Renal cortex interstitium (tissue), 15 donors: ENCODE measurements at places on chromosomes 5 and 9. TPM values are rescaled to one million over a fixed set of nuclear protein-coding genes. Genes with fewer than 3 reads are reported as not detected.
A peak's percentile ranks its signal among the peaks of the same experiment; 100 is the strongest.

DNA sequence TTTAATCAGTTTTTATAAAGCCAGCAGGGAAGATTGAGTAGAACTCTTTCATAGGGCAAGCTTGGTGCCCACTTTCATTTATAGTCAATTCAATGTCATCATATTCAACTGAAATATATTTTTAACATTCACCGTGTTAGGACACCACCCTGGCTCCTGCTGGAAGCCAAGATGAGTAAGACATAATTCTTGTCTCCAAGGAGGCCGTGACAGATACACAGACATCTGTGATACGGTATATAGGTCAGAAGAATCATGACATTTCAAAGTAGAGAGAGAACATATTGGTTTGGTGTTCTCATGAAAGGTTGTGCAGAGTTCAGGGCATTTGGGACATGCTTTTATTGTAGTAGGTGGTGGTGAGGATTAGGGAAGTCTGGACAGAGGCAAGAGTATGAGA lies 120.1 kb downstream of the CMYA5 start:
- DNase-seq: no peak

- DNase-seq: no peak
Observed at GRCh38 chr5:174056064-174056847, 10.8 kb downstream of the NSG2 start.

Gene PCDHGB7
- 15.2 TPM for polyA plus RNA-seq

GRCh38 chr5:116595498-116595897 lies 20.9 kb upstream of the SEMA6A start:
- no peak for DNase-seq

DNA sequence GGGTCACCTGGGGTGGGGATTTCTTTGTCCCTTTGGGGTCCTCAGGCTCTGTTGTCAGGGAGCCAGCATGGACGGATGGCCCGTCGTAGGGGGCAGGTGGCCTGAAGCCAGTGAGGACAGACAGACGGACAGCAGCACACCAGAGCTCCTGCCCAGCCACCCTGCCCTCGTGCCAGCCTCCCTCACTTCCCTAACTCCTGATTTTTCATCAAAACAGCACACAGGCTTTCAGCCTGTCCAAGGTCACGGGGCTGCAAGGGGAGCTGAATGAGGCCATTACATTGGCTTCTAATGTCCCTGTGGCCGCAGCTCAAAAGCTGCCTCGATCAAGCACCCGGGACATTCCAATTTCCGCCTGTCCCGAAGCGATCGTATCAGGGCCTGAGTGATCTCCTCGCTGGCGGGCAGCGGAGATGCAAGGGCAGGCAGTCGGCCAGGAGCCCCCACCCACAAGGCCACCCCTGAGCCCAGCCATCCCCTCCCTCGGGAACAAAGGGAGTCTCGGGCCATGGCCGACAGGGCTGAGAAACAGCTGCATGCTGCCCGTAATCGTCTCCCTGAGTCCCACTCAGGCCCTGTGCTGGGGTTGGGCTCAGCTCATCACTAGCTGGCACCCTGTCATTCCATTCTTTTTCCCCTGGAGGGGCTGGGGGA lies 50.5 kb upstream of the RNU6ATAC start:
- no peak for DNase-seq

GRCh38 chr5:160773646-160774410 lies 78.2 kb downstream of the ATP10B start:
- no peak for DNase-seq

GRCh38 chr5:57408714-57409113 lies 73.9 kb downstream of the ACTBL2 start:
- no peak for DNase-seq

DNA sequence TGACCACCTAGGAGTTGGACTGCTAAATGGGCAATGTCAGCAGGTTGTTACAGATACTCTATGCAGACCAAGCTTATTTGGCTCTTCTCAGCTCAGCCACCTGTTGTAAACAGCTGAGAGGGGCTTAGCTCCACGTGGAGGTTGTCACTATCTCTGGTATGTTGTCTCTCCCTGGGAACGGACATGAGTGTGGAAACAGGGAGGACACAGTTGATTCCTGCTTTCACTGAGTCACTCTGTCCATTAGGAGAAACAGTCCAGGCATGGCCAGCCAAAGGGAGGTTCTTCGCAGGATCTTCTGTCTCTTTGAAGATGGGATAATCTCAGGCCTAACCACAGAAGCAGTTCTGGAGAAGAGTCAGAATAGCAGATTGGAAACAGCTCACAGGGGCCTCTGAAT lies 121.2 kb downstream of the PALM2AKAP2 start:
- DNase-seq: no peak

Gene ARHGEF39
- polyA plus RNA-seq: 9.3 TPM

Gene TPPP
- 8.4 TPM for polyA plus RNA-seq

Gene ADAMTSL2
- 2.5 TPM for polyA plus RNA-seq

DNA sequence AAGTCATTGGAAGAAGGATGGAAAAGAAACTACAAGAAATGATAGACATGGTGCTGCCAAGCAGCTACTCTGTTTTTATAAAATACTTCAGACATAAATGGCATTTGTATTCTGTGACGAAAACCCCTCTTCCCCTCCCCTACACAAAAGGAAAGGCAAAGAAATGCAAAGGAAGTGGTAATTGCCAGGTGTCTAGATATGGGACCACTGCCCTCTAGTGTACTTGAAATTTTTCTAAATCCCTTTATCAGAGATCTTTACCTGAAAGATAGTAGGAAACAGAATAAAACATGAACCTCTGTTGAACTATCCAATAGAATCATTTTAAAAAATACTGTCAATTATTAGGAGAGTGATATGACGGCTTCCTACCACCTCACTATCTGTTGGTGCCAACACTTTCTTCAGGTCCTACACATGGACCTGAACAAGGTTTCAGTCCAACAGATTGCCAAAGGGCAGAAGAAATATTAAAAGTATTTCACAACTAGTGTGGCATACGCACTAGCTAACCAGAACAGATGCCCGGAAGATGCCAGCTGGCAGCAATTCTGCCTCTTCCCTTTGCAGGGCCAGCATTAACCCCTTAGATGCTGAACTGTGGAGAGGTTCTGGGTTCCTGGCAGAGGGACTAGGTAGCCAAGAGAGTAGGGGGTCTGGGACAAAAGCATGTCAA lies 104.1 kb downstream of the TSSK1B start:
- no peak for DNase-seq

Gene SPINK4
- polyA plus RNA-seq: not detected

- DNase-seq: no peak
Observed at GRCh38 chr5:171850324-171850947, 64.8 kb downstream of the SMIM23 start.

Gene GABRG2
- polyA plus RNA-seq: 0.06 TPM

DNA sequence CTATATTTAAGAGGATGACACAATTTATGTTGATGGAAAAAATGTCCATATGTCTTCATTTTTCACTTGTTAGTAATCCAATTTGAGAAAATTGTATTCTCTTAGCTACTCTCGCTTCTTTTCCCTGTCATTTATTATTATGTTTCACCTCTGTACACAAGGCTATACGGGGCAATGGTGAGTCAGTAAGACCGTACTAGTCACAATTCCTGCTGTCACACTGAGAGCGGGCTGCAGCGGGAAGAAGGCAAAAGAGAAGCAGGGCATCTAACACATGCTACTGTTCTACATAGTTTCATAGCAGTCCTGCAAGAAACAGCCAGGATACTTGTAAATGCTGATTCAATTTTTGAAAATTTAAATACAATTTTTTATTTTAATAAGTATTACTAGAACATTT lies 23.3 kb upstream of the PRDM9 start:
- DNase-seq: no peak

- no peak for DNase-seq
Observed at GRCh38 chr5:39992617-39993202, 567.9 kb upstream of the DAB2 start.

Gene MSX2
- 0.31 TPM for polyA plus RNA-seq

- DNase-seq: no peak
Observed at GRCh38 chr9:124298646-124299235, 41.0 kb downstream of the NEK6 start.

Gene ENHO
- 1.7 TPM for polyA plus RNA-seq

DNA sequence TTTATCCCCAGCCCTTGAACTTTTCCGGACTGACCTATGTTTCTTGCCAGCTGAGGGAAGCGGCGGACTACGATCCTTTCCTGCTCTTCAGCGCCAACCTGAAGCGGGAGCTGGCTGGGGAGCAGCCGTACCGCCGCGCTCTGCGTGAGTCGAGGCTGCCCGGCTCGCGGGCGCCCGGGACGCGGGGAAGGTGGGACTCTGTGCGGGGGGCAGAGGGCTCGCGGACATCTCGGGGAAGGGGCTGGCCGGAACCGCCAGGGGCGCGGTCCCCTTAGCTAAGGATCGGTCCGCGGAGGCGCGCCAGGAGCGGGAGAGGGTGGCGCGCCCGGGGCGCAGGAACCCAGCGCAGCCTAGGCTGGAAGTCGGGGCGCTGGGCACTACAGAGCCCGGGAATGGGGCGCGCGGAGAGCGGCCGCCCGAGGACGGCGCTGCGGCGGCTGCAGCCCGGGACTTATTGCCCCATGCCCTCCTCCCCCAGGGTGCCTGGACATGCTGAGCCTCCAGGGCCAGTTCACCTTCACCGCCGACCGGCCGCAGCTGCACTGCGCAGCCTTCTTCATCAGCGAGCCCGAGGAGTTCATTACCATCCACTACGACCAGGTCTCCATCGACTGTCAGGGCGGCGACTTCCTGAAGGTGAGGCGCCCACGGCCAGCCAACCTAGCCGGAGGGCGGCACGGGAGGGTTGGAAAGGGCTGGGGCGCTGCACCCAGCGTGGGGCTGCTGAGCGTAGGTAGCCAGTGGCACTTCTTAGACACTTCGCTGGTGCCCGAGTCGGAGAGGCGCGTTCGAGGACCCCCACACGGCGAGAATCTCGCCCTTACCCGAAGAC lies 922 bp downstream of the CRHBP start:
- no peak for DNase-seq

DNA sequence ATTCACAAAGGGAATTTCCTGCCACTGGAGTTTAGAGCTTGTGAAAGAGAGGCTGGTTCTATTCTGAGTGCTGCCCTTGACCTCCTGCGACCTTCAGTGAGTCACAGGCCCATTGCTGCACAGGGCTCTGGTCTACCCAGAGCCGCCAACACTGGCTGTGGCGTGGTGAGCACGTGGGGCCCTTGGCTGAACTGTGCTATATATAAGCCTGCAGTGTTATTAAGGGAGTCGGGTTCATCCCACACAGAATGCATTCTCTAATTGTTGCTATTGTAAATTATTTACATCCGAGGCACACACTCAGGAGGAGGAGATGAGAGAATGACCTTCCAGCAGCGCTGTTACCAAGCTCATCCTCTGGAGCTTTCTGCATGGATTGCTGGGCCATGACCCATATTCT lies 47.1 kb downstream of the BRINP1 start:
- peak; percentile 51 for DNase-seq

GRCh38 chr9:21711504-21711903 lies 90.9 kb upstream of the MTAP start:
- no peak for DNase-seq

DNA sequence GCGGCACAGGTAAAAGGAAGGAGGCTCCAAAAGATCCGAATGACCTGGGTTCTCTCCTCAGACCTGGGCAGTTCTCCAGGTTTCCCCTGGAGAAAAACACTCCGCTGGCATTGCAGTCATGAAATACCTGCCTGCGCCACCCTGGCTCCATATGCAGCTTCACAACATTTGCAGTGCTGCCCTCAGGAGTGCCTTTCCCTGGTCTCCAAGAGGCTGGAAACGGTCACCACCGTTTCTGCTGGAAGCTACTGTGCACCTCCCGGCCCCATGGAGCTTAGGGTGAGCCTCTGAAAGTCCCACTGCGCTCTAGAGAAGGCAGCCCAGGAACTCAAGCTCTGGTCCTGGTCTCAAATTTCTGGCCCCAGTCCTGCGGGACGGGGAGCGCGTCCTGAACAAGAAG lies 670 bp downstream of the UGT3A1 start:
- no peak for DNase-seq

Gene LRRTM2
- polyA plus RNA-seq: 6.2 TPM

- no peak for DNase-seq
Observed at GRCh38 chr5:140297283-140297682, 5.6 kb downstream of the PFDN1 start.

GRCh38 chr5:43008363-43009153 lies 31.6 kb downstream of the ANXA2R start:
- no peak for DNase-seq

DNA sequence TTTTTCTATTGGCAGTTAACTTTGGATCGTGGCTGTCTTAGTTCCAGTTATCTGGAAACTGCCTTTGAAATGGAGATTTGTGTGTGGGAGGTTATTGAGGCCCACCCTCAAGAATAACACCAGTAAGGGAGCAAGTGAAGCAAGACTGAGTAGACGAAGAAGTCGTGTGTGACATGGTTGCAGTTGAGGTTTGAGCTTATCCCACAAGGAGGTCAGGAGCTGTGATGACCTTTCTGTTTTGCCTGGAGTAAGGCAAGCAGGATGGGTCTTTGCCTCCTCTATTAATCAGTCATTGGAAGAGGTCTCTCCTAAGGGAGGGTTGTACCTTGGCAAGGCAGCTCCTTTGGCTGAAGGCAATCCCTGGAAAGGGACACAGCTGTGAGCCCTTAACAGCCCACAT lies 49.6 kb upstream of the CTXN3 start:
- DNase-seq: no peak

- DNase-seq: no peak
Observed at GRCh38 chr5:131981516-131981915, 29.9 kb downstream of the ACSL6 start.

Gene MLANA
- 1.4 TPM for polyA plus RNA-seq

Gene POLR3G
- 3.5 TPM for polyA plus RNA-seq

- no peak for DNase-seq
Observed at GRCh38 chr9:92728831-92729734, 35.5 kb downstream of the BICD2 start.

DNA sequence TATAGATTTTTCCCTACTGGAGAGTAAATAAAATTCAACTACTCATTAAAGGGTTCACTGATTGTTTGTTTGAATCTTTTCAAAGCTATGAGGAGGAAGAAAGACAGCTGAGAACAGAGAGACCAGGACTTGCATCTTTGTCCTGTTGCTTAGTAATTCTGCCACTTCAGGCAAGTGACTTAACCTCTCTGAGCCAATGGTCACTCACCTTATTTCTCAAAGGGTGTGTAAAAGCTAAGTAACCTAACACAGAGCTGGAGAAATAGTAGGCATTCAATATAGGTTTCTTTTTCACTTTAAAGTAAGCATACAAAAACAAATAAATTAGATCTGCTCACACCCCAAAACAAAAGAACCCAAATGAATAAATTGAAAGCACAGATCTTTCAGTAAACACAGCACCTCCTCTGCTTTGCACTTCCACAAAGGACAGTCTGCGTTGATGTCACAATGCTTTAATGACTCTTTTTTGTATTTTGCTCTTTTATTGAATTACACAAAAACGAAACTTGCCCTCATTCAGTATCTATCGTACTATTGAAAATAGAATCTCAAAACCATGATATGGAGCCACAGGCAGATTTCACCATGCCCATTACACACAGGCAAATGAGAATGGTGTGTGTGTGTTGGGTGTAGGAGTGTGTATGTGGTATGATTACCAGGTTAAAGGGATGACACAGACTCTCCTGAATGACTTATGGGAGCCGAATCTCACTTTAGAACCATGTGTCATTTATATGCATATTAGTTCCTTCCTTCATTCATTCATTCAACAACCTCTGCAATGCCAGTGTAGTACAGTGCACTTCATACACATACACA lies 166.0 kb downstream of the EBF1 start:
- DNase-seq: no peak

Gene CCNH
- 47.9 TPM for polyA plus RNA-seq

GRCh38 chr9:5489630-5490490 lies 20.5 kb upstream of the PDCD1LG2 start:
- DNase-seq: no peak
